Thoracic aorta (tissue), 2 donors: ENCODE measurements at places on chromosomes 11 and 22.

DNA sequence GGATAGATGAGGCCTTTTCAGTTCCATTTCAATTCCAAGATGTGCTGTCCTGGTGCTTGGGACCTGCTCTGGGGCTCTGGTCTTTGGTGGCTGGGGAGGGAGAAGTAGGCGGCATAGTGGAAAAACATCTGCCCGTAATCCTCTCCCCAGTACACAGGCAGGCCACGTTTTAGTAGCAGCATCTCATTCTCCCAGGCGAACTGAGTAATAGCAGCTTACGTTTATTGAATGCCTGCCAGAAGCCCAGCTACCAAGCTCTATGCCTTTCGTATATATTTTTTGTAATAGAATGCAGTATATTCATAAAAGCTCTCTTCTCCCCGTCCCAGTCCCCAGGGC lies 11.4 kb downstream of the ACO2 start:
- DNase-seq, result no peak

DNA sequence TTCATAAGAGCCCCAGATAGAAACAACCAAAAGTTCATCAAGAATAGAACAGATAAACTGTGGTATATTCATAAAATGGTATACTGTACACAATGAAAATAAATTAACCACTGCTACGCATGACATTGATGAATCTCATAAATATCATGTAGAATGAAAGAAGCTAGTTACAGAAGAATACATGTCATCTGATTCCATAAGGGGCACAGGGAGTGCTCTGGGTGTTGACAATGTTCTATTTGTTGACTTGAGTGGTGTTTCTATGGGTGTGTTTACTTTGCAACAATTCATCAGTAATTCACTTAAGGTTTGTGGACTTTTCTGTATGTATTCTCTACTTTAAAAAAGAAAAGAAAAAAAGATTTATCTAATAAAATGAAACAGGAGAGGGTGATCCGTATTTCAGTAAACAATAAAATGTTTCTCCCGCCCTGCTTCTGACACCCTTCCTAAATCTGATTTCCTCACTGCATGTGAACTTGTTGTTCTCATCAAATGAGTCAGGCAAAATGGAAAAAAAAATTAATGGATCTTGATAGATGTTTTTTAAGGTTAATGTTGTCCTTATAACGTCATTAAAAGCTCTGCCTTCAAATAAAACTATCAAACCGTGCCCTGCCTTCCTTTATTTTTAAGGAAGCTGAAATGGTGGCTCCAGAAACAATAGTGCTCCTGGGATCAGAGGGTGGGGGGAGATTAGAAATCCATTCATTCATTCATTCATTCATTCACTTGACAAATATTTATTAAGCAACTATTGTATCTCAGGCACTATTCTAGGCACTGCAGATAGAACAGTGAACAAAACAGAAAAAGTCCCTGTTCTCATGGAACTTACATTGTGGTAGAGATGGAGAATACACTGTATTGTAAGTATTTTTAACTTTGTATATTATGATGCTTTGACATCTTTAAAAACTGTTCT lies 77.2 kb upstream of the CD44 start:
- no peak for DNase-seq

DNA sequence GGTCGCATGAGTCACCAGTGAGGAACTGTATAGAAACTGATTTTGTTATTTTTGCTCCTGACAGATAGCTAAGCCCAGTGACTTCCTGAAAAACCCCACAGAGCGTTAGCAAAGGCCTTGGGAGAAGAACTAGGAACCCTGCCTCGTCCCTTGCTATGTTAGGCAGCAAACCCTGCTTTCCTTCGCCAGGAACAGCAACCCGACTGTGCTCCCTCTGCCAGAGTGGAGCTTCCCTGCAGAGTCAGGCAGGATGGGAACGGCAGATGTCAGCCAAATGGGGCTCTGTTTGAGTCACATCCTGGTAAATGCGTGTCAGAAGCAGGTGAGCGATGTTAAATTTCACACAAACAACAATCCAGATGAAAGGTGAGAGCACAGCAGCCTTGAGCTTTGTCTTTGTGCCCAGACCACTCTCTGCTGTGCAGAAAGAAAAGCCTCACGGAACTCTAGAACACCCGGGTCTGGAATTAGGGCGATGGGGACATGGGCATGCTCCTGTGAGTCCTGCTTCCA lies 186.6 kb downstream of the ADAMTS15 start:
- no peak for DNase-seq

DNA sequence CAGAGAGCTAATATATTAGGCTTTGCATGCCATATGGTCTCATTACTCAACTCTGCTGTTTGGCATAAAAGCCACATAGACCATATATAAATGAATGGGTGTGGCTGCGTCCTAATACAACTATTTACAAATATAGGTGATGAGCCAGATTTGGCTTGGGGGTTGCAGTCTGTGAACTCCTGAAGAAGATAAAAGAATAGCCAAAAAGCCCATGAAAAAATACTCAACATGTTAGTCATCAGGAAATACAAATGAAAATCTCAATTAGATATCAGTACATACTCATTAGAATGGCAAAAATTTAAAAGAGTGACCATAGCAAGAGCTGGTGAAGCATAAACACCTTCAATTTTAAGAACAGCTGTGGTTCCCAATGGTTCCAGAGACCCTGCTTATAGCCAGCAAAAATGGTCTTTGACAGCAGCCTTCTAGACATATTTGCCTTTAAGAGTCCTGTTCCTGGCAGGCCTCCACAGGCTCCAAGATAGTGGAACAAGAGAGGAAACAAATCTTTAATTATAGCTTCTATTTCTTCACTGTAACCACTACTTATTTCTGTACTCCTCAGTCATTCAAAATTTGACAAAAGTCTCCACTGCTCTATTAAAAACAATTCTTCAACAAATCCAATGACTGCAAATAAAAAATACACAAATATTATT lies 16.1 kb downstream of the C2CD3 start:
- no peak for DNase-seq

DNA sequence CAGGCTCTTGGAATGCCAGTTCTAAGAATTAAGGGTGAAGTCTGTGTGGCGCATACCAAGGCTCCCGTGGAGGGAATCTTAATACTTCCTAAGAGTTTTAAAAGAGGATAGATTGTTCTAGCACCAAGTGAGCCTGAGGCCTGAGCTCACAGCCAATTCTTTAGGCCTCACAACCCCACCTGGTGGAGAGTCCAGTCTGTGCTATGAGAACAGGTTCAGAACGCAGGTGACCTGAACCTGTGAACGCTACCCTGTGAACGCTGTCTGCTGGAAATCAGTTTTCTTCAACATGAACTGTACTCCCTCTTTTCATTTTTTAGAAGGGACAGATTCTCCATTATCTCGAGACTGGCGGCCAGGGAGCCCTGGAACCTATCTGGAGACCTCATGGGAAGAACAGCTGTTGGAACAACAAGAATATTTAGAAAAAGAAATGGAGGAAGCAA lies 43.2 kb upstream of the DLAT start:
- no peak for DNase-seq

- DNase-seq, result no peak
Observed at GRCh38 chr11:78809931-78810541, 235.4 kb upstream of the NARS2 start.

DNA sequence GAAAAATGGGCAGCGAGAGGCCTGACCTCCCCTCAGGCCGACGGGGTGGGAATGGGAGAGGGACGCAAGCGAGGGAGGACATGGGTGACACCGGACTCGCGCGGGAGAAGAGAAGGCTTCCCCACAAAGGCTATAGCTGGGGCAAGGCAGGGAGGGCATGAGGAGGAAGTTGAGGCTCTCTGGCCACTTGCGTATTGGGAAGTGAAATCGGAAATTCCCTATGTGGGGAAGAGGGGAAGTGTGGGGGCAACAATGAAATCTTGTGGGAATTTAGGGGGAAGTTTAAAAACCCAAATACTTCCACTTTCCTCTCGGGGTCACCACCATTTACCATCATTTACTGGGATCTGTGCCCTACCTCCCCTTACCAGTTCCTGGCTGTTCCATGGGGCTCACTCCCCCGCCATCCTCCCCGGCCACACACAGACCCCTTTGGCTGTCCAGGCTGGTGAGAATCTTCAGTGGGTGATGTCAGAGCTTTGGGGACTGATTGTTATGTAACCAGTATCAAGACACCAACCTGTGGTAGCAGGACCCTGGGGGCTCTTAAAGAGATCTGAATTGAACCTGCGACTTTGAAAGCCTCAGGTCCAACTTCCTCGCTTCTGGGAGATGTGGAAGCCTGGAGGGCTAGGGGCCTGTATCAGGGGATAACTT lies 951 bp upstream of the EHD1 start:
- no peak for DNase-seq

DNA sequence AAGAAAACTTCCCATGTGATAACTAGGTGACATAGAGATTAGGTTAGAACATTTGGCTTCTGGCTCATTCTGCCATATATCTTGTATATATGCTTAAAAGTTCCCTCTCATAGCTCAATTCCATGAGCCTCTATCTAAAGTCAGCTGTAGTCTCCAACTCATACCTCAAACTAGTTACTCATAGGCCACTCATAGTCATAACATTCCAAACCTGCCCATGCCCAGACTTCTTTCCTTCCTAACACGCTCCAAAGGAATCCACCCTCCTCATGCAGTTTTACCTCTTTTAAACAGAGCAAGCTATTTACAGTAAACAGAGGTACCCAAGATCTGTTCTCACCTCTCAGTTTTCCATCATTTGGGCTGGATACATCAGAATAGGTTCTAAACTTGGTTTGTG lies 39.4 kb downstream of the GLYATL2 start:
- DNase-seq, result no peak

- DNase-seq, result no peak
Observed at GRCh38 chr11:116517077-116517476, 255.7 kb downstream of the BUD13 start.

GRCh38 chr22:43855431-43855830 lies 6.9 kb downstream of the SULT4A1 start:
- DNase-seq, result no peak

DNA sequence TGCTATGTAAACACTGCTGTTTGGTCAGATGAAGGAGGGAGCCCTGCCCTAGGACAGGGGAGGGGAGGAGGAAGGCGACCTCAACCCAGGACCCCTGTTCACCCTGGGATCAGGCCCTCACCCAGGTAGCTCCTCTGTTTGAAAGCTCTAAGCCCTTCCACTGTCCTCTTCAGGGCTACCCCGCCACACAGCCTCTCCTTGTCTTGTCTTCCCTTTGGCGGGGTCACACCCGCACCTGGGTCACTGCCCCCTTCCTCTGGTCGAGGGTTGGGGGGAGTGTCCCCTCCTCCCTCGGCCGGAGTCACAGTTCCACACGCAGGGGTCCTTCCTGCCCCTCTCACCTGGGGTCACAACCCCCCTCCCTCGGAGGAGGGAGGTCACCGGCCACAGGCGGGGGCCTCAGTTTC lies 463 bp upstream of the PTPMT1 start:
- no peak for DNase-seq

DNA sequence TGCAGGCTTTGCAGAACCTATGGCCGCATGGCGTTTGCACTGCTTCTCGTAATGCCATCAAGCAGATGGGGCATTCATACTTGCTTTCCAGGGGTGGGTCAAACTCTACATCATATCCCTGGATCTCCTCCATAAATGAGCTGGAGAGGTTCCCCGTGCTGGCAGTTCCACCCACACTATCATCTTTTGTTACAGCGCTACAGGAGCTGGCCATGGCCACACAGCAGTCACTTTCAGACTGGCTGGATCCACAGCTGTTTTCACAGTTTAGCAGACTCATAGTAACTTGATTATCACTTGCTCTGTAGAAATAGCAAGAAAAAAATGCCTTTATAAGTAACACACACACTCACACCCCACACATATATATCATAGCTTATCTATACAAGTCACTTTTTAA lies 8.8 kb downstream of the TRAF6 start:
- no peak for DNase-seq

DNA sequence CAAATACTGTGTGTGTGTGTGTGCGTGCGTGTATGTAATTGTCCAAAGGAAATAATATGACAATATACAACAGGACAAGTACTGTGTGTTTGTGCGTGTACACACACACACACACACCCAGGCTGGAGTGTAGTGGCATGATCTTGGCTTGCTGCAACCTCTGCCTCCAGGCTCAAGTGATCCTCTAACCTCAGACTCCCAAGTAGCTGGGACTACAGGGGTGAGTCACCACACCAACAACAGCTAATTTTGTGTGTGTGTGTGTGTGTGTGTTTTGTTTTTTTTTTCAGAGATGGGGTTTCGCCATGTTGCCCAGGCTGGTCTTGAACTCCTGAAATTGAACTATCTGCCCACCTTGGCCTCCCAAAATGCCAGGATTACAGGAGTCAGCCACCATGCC lies 61.5 kb downstream of the NUP98 start:
- DNase-seq, result no peak

DNA sequence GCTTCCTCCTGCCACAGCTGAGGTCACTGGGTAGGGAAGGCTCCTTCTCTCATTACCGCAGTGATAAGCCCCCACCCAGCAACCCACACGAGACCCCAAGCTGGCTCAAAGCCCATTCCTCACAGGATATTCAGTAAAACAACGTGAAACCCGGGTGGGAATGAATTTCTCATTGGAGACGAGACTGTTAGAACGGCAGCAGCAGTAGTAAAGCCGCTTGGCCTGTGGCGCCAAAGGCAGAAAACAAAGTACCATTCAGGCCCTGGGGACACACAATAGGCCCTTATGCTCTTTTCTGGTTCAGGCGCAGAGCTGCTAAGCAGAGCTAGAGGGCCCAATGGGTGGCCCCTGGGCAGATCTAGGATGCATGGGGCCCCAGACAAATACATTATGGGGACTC lies 45.3 kb downstream of the PC start:
- DNase-seq, result no peak

- no peak for DNase-seq
Observed at GRCh38 chr11:117861151-117862018, 15.1 kb downstream of the FXYD6 start.

DNA sequence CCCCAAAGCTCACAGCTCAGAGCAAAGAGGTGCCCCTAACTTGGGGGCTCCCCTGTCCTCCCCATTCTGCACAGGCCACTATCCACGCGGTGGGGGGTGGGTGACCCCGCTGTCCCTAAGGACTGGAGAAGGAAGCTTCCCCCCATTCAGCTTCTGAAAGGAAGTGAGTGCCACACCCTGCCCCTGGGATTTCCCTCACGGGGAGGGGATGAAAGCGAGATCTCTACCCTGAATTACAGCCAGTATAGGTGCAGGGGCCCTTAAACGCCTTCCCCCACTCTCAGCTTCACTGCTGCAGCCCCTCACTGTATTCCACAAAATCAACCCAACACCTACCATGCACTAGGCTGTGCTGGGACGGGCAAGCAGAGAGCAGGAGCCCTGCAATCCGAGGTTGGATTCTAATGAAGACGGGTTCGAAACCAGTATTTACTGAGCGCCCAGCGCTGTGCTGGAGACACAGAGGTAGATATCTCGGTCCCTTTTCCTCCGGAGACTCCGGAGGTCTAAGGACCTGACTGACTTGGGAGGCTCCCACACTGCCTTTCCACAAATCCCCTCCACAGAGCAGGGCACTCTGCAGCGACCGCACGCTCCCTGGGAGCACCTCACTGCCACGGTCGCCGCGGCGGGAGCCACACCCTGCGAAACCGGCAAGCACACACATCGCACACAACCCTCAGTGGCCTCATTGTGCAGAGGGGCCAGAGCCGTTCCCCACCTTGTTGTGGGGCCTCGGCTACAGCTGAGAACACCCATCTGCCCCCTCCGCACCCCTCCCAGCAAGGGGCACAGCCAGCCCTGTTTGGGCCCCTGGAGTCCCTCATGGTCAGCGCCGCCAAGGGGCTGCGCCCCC lies 1.8 kb downstream of the AHNAK start:
- no peak for DNase-seq

- no peak for DNase-seq
Observed at GRCh38 chr11:128195057-128195751, 392.2 kb downstream of the ETS1 start.

GRCh38 chr11:125123947-125124617 lies 12.7 kb upstream of the TMEM218 start:
- DNase-seq, result no peak
